ENCODE measurements at places on chromosomes 4 and X.

- no peak for DNase-seq
These were observed 422.4 kb upstream of the BOD1L1 start for GRCh38 chr4:14049946-14050345.

- DNase-seq: no peak
These were observed 41.6 kb upstream of the STIM2 start for GRCh38 chr4:26819026-26819425.

DNA sequence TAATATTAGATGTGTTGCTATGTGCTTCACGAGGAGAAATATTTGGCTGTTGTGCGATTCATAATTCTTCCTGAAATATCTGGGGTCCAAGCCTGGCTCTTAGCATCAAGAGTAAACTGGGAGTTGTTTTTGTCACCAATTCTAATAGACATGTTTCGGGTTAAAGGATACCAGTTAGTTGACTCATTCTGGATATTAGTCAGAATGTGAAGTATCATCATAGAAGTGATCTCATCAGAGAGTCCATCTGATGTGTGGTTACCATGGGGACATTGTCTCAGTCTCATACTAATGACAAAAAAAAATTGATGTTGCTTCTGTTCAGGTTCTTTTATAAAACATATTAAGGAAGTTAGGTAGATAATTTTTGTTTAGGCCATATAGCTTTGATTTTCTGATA is 57.2 kb upstream of the MTMR1 start:
- DNase-seq: no peak

DNA sequence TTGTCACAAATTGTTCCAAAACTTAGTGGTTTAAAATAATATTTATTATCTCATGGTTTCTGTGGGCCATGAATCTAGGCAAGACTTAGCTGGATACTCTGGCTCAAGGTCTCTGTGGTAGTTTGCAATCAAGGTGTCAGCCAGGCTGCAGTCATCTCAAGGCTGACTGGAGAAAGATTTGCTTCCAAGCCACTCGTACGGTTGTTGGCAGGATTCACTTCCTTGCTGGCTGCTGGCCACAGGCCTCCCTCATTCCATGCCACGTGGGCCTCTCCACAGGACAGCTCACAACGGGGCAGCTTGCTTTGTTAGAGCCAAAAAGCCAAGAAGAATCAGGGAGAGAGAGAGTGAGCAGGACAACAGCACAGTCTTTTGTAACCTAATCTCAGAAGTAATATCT is 101.4 kb downstream of the WWC2 start:
- DNase-seq: peak; percentile 23

- no peak for DNase-seq
These were observed 750.8 kb downstream of the CENPC start for GRCh38 chr4:66794390-66795034.

DNA sequence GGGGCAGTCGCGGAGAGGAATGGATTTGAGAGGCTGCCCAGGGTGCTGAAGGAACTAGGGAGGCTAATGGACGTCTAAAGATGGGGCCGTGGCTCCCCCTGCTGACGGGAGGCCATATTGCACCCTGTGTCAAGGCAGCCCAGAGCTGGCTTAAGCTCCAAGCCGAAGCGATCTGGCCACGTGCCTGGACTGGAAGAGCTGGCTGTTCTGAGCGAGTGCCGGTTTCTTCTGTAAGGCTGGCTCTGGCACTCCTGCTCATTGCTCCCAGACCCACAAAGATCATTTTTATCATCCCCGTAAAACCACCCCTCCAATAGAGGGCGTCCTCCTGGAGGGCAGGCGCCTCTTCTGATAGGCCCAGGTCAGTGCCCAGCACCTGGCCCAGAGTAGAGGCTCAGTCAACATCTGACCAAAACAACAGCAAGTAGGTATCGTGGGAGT is 5.6 kb downstream of the PNCK start:
- DNase-seq: peak; percentile 48

DNA sequence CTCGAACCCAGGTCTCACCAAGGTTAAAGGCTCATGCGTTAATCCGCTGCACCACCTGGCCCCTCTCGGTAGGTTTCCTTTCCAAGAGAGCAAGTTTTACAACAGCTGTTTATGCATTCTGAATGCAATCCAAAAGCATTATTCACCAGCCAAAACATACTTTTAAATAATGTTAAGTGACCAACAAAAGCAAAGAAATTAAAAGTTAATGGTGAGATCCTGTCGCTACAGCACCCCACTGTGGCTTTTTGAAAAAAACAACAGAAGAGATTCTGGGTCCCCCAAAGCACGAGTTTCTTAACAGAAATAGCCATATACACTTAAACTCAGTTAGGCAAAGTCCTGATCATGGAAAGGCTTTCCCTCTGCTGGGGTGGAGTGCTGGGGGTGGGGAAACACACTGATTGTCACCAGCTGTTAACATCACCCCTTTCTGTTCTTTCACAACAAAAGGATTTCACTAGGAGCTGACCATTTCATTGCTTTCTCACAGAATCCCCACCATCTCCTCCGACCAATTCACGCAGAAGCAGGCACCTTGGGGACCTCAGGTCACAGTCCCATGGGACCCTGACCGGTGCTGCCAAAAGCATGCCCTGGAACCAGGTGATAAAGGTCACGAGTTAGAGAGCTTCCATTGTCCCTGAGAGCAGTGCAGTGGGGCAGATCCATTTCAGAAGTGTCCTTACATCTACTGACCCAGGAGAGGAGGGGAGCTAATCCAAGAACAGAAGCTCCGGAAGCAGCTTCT is 51.2 kb downstream of the ZNF827 start:
- DNase-seq: no peak

DNA sequence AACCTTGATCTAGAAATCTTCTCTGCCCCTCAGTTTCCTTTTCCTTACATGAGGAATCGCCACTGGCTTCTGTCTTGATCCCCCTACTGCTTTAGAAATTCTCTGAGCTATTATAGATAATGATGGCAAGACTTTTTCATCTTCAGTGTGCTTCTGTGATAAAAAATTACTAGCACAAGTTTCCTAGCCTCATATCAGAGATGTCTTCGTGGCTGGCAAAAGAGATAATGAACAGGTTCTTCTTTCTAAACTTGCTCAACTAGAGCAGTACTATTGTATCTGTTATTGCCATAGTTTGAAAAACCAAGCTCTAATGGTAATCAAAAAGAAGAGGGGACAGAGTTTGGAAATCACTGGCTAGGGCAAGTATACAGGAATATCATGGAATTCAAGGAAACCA is 4.1 kb upstream of the PDGFC start:
- DNase-seq: no peak

- peak; percentile 9 for DNase-seq
These were observed 64.1 kb downstream of the QDPR start for GRCh38 chr4:17447675-17448298.

DNA sequence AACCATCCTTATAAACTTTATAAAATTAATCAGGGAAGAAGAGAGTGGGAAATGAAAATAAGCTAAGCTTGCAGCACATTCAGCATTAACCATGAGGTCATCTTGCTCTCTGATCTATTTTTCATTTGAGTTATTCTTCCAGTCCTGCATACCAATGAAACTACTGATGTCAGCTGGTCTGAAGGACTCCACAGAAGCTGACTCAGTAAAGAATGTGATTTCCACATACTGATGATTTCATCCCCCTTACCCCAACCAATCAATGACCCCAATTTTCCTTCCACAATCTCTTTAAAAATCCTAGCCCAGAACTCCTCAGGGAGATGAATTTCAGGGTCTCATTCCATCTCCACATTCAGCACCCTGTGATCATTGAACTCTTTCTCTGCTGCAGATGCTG is 18.8 kb upstream of the DSPP start:
- DNase-seq: no peak

DNA sequence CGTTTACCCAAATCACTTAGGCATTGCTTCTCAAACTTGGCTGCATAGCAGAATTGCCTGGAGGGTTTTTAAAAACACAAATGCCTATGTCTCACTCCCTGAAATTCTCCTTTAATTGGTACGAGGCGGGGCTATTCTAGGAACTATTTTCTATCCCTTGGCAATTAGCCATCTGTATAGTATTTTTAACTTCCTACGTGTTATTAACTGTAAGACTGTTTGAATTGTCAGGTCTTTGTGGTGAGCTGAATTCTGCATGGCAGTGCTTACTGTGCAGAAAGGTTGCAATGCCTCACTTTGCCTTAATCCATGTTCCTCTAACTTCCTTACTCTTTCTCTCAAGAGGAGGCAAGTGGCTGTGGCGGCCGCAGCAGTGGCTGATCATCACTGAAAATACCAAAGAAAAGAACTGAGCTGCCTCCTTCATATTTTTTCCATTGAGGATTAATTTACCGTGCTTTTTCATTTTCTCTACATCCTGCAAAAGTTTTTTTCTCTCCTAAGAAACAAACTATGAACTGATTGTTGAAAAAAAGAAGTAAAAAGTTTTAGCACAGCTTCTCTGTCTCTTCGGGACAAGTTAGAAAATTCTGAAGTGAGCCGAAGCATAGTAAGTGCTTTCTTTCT is at the start of gene SHROOM3:
TSS of gene SHROOM3 (plus strand) at position 329 of the 627 bp plus-strand sequence. CDS start 824 bp downstream, outside the sequence.
- DNase-seq: no peak

DNA sequence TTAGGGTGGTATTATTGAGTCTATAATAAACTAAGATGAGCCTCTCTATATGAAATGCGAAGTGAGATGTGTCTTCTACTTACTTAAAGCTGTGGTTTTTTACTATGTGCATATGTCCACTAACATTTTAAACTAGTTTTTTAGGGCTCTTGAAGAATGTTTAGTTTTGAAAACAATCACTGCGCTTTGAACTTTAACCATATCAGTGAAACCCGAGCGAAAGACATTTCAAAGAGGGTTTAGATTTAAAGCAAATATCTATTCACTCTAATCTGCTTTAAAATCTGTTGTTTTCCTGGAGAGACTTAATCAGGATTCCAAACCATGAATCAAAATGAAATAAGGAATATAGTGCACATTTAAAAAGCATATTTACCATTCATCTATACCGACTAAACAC is 24.8 kb upstream of the SLC7A11 start:
- DNase-seq: no peak
